ENCODE measurements at places on chromosomes 13 and 19. TPM values are rescaled to one million over a fixed set of nuclear protein-coding genes. Genes with fewer than 3 reads are reported as not detected.

DNA sequence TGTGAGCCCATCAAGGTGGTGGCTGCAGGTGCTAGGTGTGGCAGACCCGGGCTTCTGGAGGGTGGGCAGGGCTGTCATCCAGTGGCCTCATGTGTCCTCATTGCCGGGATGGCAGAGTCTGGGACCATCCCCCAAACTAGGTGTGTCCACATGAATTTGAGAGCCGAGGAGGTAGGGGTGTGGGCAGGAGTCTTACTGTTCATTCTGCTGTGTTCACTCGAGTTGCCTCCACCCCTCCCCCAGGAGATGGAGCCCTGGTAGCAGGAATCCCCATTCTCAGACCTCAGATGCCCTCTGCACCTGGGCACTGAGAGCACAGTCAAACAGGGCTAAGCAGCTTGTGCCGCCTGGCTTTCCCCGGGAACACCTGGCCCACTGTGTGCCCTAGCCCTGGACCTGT, 22.4 kb downstream of the NAXD start:
- no peak for DNase-seq

DNA sequence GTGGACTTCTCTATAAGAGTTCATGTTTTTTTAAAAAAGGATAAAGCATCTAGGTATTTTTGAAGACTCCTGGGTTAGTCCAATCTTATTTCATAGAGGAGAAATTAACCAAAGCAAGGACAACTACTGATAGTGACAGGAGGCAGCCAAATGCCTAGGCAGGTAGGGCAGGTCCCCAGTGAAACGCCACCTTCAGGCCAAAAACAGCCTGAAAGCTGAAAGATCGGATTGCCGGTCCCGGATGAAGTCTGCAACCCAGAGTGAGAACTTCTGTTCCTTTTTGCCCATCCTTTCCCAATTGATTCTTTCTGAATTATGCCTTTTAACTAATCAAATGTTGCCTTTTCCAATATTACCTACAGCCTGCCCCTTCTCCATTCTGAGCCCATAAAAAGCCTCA, 6.1 kb upstream of the GGACT start:
- DNase-seq = no peak

- DNase-seq = no peak
Measured at GRCh38 chr13:36142735-36143134, 11.6 kb upstream of the DCLK1 start.

GRCh38 chr13:50981686-50982085, 72.1 kb downstream of the RNASEH2B start:
- DNase-seq = no peak

DNA sequence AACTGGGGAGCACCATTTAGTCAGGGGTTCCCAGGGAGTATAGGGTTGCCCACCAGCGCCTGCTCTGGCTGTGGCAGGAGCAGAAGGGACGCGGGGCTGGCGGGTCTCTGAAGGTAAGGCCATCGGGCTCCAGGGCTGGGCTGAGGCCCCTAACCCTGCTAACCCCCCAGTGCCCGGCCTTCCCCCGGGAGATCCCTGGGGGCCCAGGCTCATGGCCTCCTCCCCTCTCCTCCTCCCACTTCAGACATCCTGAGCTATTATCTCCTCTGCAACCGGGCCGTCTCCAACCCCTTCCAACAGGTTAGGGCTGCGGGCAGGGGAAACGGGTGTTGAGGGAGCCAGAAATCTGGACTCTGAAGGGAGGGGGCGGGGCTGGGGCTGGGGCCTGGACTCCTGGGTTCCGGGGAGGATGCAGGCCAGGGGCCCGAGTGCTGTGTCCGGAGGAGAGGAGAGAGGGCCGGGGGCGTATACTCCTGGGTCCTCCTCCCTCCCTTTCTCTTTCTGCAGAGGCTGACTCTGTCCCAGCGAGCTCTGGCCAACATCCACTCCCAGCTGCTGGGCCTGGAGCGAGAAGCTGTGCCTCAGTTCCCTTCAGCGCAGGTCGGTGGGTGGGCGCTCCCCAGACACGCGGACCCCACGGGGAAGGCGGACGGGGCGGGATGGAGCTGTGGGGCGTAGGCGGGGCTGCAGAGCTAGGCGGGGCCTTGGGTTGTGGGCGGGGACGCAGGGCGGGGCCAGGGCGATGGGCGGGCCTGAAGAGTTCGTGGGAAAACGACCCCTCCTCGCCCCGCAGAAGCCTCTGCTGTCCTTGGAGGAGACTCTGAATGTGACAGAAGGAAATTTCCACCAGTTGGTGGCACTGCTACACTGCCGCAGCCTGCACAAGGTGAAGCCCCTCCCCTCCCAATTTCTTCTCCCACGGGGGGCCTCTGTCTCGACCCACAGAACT, 15.3 kb downstream of the TTYH1 start:
- peak; percentile 66 for DNase-seq

The CEACAM16 gene
- not detected for polyA plus RNA-seq
